ENCODE measurements at places on chromosomes 13 and 19. TPM values are rescaled to one million over a fixed set of nuclear protein-coding genes. Genes with fewer than 3 reads are reported as not detected.

- no peak for DNase-seq
Observed at GRCh38 chr13:24307211-24308067, 1.9 kb upstream of the C1QTNF9 start.

GRCh38 chr13:114319441-114319913 lies 5.2 kb downstream of the CHAMP1 start:
- DNase-seq, result no peak

GRCh38 chr13:20411638-20412342 lies 113.9 kb downstream of the CRYL1 start:
- DNase-seq, result no peak

DNA sequence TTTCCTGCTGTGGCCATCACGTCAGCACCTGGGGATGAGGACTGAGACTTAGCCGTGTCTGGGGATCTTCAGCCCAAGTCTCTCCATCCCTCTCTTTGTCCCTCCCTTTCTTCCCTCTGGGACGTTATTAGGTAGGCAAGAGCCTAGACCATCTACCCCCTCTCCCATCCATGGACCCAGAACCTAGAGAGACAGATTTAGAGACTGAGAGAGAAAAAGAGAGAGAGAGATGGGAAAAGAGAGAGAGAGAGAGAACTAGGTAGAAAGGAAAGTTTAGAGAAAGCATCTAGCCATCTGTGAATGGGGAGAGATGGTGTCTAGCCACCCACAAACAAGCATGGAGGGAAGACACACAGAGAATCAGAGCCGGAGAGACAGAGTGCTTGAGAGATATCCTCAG lies 473 bp downstream of the KLK4 start:
- no peak for DNase-seq

GRCh38 chr19:2209408-2209807 lies 26.7 kb downstream of the PLEKHJ1 start:
- no peak for DNase-seq

GRCh38 chr19:5826531-5827341 lies 12.8 kb downstream of the FUT6 start:
- DNase-seq, result no peak

DNA sequence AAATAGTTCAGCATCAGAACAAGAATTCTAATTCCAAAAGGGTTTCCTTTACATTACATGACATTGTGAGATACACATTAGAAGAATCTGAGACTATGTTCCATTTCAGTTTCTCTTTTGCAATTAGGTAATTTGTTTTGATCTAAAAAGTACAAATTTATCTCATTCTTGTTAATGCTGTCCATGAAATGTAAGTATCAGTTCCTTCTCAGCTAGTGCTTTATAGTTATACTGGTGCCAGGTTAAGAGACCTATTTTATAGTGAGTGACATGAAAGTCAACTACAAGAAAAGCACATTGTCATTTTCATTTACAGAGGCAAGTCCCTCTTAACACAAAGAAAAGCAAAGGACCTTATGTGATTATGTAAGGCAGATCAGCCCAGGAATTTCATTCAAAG lies 43.9 kb downstream of the RCBTB2 start:
- no peak for DNase-seq

DNA sequence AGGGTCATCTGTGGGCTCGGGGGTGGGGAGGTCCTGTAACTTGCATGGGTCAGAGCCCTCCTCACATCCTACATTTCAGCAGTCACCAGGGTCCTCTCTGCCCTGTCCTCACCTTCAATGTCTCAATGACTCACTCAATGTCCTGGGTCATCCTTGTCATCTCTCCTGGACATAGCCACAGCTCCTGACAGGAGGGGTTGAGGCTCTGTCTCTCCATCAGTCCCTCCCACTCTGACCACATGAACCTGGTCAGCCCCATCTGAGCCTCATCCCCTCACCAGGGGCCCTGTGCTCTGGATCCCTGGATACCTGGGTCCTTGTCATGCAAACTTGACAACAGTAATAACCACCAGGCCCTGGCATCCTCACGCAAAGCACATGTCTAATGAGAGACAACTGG lies 13.4 kb downstream of the CEACAM21 start:
- DNase-seq, result no peak

GRCh38 chr13:52412128-52412527 lies 6.2 kb upstream of the THSD1 start:
- DNase-seq, result no peak

DNA sequence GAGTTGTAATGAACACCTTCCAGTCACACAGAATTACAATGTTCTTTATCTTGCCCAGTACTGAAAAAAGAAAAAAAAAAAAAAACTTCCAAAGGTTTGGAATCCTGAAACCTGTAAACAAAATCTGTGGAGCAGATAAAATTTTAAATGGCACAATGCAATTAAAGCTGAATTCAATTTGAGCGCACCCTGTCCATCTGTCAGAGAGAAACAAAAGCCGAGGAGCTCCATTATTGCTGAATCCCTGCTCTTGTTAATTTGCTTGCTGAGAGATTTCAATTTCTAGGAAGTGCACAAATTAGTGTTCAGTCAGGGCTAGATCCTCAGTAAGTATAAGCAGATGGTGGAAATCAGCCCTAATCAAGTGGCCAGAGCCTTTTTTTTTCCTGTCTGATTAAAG lies 65.2 kb downstream of the DACH1 start:
- DNase-seq, result no peak

GRCh38 chr19:47507924-47508553 lies 6.8 kb downstream of the NAPA start:
- no peak for DNase-seq

The PLPPR3 gene
- total RNA-seq, result 29.3 TPM

The IL11 gene
- 0.20 TPM for total RNA-seq

The HIPK4 gene
- total RNA-seq, result 0.10 TPM

The ZNF285 gene
- 14.8 TPM for total RNA-seq

The MBD3L2 gene
- total RNA-seq, result not detected

The PPFIA3 gene
- total RNA-seq, result 21.1 TPM

The MARCHF2 gene
- total RNA-seq, result 54.2 TPM

The SYT5 gene
- 11.5 TPM for total RNA-seq
